ENCODE measurements at places on chromosomes 3 and 15.

DNA sequence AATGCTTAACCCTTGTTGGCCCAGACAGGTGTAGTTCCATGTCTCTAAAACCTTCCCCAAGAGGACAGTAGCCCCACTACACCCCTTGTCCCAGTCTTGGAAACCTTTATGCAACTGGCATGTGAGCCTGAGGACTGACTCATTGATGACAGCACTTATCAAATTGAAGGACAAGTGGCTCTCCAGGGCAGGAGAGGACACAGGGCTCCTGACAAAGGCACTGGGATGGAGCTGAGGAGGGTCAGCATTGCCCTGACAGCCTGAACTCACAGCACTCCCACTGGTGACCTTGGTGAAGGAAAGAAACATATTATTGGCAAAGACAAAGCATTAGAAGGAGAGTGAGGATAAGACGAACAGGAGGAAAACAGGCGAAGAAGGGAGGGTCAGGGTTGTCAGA, 139.9 kb downstream of the EPHB1 start:
- DNase-seq: peak; percentile 52

DNA sequence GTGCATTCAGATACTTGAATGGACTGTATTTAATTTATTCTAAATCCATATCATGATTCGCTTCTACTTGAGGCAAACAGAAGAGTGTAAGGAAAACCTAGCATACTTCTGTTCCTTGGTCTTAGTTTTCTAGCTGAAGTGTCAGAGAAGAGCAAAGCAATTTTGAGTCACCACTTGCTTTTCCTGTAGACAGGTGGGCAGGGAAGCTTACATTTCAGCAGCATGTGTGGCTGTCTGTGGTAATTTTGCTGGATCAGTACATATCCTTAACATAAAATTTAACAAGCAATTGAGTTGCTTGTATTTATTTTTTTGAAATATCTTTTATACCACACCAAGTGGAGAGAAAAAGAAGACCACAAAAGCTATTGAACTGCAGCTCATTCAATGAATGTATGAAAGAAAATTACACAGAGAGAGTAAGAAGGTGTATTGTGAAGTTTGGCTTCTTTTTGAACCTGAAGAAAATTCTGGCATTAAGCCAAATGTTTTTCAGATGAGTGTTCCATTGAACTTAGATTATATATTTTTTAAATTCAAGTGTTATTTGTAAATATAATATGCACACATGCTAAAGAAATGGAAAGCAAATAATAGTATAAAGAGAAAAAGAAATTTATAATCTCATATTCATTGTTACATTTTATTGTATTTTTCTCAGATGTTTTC, 747.6 kb downstream of the NAALADL2 start:
- no peak for DNase-seq

GRCh38 chr15:44092221-44092620, 102.8 kb downstream of the FRMD5 start:
- DNase-seq: no peak

DNA sequence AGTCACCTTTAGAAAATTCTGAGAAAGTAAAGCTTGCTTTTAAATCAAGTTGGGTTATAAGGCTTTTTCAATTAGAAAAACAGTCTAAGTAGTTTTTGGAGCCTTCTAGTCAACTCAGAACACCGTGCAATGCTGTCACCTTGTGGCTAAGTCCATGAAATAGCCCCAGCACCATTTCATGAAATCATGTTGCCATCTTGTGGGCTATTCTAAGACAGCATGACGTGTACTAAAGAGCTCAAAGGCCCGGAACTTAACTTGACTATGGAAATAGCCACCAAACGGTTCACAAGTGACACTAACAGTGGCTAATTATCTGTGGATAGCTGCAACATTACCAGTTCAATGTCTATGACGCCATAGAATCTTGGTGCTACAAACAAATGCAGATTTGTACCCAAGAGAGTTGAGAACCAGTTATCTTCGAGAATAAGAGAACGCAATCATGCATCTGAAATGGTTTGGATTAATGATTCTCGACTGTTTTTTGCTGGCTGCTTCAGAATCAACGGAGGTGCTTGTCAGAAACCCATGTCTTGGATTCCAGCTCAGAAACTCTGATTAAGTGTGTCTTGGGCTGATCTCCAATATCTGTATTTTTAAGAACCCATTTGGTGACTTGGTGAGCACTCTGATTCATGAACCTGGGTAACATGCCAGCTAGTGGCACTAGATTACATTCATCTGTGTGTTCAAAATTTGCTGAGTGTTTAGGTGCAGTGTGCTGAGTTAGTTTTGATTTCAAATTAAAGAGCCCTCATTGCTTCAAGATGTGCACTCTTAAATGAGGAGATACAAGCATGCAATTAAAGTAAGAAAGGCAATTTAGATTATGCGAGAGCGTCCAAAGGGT, 111.2 kb upstream of the MCTP2 start:
- DNase-seq: peak; percentile 74

DNA sequence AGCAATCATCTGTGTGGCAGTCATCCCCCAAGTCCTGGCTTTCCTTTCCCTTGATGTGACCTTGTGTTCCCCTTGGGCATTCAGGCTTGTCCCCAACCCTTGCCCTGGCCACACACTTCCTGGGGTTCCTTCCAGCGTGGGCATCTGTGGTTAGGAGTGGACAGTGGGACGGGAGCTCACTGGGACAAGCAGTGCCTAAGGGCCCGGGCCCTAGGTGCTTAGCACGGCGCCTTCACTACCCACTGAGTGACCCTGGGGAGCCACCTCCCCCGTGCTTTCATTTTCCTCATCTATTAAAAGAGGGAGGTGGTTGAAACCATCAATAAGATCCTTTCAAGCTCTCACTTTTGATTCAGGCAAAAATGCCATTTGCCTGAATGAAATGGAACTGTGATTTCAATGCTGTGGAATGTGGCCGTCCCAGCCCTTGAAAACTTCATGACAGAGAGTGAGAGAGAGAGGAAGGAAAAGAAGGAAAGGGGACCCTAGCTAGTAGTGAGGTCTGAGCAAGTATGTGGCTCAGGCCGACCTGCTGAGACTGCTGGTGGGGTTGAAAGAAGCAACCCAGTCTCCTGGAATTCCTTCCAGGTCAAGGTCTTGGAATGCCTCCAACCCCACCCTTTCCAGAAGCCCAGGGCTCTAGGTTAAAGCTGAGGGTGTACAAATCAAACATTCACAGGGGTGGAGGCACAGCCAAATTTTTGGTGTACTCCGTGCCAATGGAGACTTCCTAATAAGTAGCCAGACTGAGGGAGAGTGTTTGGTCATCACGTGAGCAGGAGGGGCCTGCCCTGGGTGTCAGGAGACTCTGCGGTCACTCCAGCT, 302.9 kb downstream of the TLE3 start:
- DNase-seq: peak; percentile 90

DNA sequence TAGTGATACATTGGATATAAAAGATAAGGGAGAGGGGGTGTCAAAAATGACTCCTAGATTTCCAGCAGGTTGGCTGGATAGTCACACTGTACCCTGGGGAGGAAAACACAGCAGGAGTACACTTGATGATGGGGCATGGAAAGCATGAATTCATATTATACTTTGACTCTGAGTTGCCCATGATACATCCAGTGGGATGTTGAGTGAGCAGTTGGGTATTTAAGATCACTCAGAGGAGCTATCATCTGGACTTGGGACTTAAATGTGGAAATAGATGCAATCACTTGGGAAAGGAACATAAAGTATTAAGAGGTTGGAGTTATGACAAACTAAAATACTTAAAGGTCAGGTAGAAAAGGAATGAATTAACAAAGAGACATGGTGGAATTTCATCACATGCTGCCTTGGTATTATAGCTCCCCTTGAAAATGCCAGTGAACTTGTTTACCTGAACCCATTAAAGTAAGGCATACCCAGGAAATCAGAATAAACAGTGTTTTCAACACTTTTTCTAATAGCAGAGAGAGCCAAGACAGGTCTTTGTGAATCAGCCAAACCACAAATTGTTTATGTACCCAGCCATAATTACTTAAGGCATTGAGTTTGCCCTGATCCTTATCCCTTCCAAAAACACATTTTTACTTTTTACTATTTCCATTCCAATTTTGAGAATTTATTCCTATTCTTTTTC, 49.9 kb upstream of the ABI3BP start:
- DNase-seq: no peak

All from lower leg skin (tissue), 4 donors.